ENCODE measurements at places on chromosomes 7 and 10. TPM values are rescaled to one million over a fixed set of nuclear protein-coding genes. Genes with fewer than 3 reads are reported as not detected.
A peak's percentile ranks its signal among the peaks of the same experiment; 100 is the strongest.

GRCh38 chr10:103934308-103934707 lies 16.3 kb upstream of the STN1 start:
- H3K4me3 ChIP-seq, result no peak overlapping the region
- no peaks in the 10 kb centered on the region for H3K27me3 ChIP-seq
- no peak overlapping the region for H3K27ac ChIP-seq
- DNase-seq, result no peak

GRCh38 chr10:58517081-58517480 lies 4.4 kb downstream of the BICC1 start:
- H3K4me1 ChIP-seq, result no peaks in the 10 kb centered on the region
- peaks cover 4% of the 10 kb centered on the region for H3K27me3 ChIP-seq
- no peaks in the 10 kb centered on the region for H3K36me3 ChIP-seq
- no peak for DNase-seq
- H3K27ac ChIP-seq, result no peak overlapping the region

GRCh38 chr7:18228686-18229085 lies 201.0 kb upstream of the PRPS1L1 start:
- H3K27ac ChIP-seq, result no peak overlapping the region
- DNase-seq, result no peak
- no peak overlapping the region for H3K4me3 ChIP-seq
- no peaks in the 10 kb centered on the region for H3K4me1 ChIP-seq
- H3K27me3 ChIP-seq, result no peaks in the 10 kb centered on the region
- no peaks in the 10 kb centered on the region for H3K36me3 ChIP-seq

- H3K36me3 ChIP-seq, result no peaks in the 10 kb centered on the region
- peaks cover 12% of the 10 kb centered on the region for H3K27me3 ChIP-seq
- H3K27ac ChIP-seq, result no peak overlapping the region
- H3K4me1 ChIP-seq, result peaks cover 31% of the 10 kb centered on the region
Measured at GRCh38 chr7:5596046-5596895, 172.6 kb upstream of the TNRC18 start.

GRCh38 chr7:155869784-155870076 lies 57.5 kb upstream of the SHH start:
- no peak overlapping the region for H3K27ac ChIP-seq
- no peaks in the 10 kb centered on the region for H3K36me3 ChIP-seq
- H3K4me3 ChIP-seq, result no peak overlapping the region
- no peaks in the 10 kb centered on the region for H3K27me3 ChIP-seq
- DNase-seq, result peak; percentile 8
- no peaks in the 10 kb centered on the region for H3K4me1 ChIP-seq

- no peak for DNase-seq
- no peaks in the 10 kb centered on the region for H3K4me1 ChIP-seq
- H3K27me3 ChIP-seq, result no peaks in the 10 kb centered on the region
- H3K4me3 ChIP-seq, result no peak overlapping the region
Measured at GRCh38 chr10:121134711-121135110, 283.5 kb downstream of the WDR11 start.

GRCh38 chr7:88269586-88269985 lies 37.1 kb downstream of the STEAP4 start:
- no peaks in the 10 kb centered on the region for H3K27me3 ChIP-seq
- no peak for DNase-seq
- no peak overlapping the region for H3K4me3 ChIP-seq
- H3K36me3 ChIP-seq, result no peaks in the 10 kb centered on the region
- no peak overlapping the region for H3K27ac ChIP-seq

The TAC1 gene
- total RNA-seq, result not detected

The SLC18A3 gene
- not detected for total RNA-seq

Data from naive thymus-derived CD4-positive, alpha-beta T cell (primary cell).